ENCODE measurements at places on chromosomes 3 and 15. TPM values are rescaled to one million over a fixed set of nuclear protein-coding genes. Genes with fewer than 3 reads are reported as not detected.

KNG1 gene
- not detected for total RNA-seq

ITIH1 gene
- not detected for total RNA-seq

MORC1 gene
- total RNA-seq = not detected

DNA sequence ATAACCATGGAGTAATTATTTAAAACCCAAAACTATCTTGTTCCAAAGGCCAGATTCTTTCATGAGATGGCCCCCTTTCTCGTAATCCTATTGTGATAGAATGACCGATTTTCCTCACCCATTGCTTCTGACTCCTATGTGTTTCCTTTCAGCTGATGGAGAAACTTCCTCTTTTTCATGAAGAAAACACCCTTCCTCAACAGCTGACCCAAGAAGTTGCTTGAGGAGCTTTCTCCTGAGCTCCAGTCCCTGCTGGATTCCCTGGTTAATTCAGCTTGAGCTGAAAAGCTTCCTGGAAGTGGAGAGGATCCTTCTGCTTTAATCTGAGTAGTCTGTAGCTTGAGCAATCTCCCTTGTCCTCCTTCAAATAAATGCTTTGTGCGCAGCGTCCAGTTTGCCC lies 75.0 kb downstream of the BFSP2 start:
- peaks cover 7% of the 10 kb centered on the region for H3K4me1 ChIP-seq
- no peak overlapping the region for H3K4me3 ChIP-seq
- no peak for DNase-seq

- no peaks in the 10 kb centered on the region for H3K27me3 ChIP-seq
- no peak overlapping the region for H3K27ac ChIP-seq
- H3K36me3 ChIP-seq = peaks cover 2% of the 10 kb centered on the region
- DNase-seq = peak; percentile 49
- no peak overlapping the region for H3K4me3 ChIP-seq
- peaks cover 9% of the 10 kb centered on the region for H3K4me1 ChIP-seq
These were observed 35.8 kb downstream of the ABHD5 start for GRCh38 chr3:43726521-43726920.

- no peak for DNase-seq
- no peak overlapping the region for H3K27ac ChIP-seq
- H3K27me3 ChIP-seq = no peaks in the 10 kb centered on the region
- no peak overlapping the region for H3K4me3 ChIP-seq
These were observed 29.6 kb upstream of the IFT57 start for GRCh38 chr3:108251844-108252243.

EFCC1 gene
- total RNA-seq = not detected

DNA sequence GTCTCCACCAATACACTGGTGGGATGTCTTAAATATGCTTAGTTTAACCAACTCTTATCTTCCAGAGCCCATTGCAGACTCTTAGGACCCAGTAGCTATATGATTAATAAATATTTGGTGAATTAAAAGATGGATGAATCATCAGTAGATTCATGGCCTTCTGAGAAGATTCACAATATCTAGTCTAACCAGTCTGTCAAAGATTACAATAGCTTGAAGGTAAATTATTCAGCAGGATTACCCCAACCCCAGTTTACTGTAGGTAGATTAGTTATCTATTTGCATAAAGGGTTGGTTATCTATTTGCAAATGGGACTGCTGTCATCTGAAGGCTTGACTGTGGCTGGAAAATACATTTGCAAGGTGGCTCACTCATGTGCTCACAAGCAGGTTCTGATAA lies 239.4 kb upstream of the THRB start:
- no peak overlapping the region for H3K27ac ChIP-seq
- H3K4me1 ChIP-seq = no peaks in the 10 kb centered on the region
- no peaks in the 10 kb centered on the region for H3K36me3 ChIP-seq
- no peak for DNase-seq
- H3K27me3 ChIP-seq = no peaks in the 10 kb centered on the region

MITF gene
- 34.3 TPM for total RNA-seq

DNA sequence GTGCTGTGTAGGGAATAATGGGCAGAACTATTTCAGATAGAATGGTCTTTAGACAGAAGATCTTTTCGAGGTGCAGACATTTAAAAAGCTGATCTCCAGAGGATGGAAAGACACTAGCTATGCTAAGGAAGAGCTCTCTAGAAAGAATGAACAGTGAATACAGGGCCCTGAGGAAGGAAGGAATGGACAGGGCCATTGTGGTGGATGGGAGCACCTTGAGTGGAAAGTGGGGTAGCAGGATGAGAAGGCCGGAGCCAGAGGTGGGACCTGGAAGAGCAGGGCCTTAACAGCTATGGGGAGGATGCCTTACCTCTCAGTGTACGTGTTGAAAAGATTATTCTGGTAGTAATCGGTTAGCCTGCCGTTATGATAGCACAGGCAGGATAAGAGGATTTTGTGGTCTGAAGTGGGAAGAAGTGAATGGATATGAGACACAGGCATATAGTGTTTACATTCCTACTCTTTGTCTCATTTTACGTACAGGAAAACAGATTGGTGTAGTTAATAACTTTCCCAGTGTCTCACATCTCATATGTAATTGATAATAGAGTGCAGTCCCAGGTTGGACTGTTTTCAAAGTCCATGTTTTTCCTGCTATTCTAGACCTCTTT lies 172.4 kb downstream of the KLHL25 start:
- no peak overlapping the region for H3K4me3 ChIP-seq
- peak; percentile 89 for DNase-seq
- peak overlapping the region; percentile 83 for H3K27ac ChIP-seq

PPP1R14D gene
- not detected for total RNA-seq

DNA sequence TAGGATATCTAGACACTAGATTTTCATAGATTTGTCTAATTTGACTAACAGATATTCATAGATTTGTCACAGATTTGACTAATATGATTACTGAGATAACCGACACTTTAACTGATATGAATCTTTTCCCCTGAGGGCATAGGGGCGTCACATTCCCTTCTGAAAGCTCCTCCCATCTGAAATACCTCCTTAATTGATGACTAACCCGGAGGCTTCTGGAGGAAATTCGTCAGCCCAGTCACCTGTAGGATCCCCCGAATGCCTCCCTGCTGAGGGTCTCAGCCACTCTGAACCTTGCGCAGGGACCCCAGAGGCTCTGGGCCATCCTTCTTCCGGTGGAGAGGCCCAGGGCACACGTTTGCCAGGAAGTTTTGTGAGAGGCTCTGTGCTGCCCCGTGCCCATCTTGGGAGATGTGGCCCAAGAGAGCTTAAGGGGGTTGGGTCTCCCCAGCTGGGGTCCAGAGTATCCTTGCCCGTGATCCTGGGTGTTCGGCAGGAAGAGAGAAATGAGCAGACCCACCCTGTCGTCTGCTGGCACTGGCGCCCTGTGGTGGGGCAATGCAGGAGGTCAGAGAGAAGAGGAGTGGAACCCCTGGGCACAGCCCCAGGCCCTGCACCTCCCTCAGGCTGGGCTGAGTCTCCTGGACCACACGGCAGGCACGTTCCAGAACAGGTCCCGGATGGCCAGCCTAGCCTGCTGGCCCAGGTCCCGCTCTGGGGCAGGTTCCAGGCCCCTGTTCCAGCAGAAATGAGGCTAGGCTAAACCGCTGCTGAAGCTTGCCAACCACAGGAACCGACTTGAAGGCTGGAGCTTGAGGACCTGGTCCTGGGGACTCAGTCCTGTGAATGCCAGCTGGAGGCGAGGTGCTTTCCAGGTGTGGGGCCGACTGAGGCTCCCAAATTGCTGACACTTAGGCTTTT lies 1.7 kb downstream of the PLA2G4D start:
- no peak overlapping the region for H3K27ac ChIP-seq
- no peaks in the 10 kb centered on the region for H3K4me1 ChIP-seq
- no peak for DNase-seq
- H3K4me3 ChIP-seq = no peak overlapping the region
- no peaks in the 10 kb centered on the region for H3K36me3 ChIP-seq
- peaks cover 22% of the 10 kb centered on the region for H3K27me3 ChIP-seq

DNA sequence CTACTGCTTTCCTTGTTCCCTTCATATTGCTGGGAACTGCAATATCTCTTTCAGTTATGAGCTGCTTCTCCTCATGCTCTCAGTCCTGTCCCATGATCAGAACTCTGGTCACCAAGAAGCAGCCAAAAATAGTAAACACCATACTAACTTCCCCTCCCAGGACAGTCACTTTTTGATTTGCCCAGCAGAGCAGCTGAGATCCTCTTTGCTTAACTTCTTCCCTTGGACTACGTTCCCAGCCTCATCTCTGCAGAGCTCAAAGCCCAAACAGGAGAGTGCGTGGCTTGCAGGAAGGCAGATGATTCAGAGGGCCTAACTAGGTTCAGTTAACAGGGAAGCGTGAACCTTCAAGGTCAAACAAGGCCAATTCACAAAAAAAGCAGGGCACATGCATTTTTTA lies 153.2 kb downstream of the CTNNB1 start:
- DNase-seq = no peak
- H3K27me3 ChIP-seq = no peaks in the 10 kb centered on the region
- H3K27ac ChIP-seq = no peak overlapping the region
- H3K36me3 ChIP-seq = no peaks in the 10 kb centered on the region

DNA sequence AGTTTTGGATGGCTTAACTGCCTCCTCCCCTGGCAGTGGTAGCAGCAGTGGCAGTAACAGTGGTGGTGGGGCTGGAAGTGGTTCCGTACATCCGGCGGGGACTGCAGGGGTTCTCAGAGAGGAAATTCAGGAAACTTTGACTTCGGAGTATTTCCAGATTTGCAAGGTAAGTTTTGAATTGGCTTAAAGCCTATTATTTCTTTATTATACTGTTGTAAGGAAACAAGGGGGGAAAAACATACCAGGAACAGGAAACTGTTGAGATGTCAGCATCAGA lies 1.5 kb downstream of the STXBP5L start:
- DNase-seq = no peak
- peaks cover 8% of the 10 kb centered on the region for H3K27me3 ChIP-seq
- no peak overlapping the region for H3K27ac ChIP-seq
- H3K4me3 ChIP-seq = no peak overlapping the region

DNA sequence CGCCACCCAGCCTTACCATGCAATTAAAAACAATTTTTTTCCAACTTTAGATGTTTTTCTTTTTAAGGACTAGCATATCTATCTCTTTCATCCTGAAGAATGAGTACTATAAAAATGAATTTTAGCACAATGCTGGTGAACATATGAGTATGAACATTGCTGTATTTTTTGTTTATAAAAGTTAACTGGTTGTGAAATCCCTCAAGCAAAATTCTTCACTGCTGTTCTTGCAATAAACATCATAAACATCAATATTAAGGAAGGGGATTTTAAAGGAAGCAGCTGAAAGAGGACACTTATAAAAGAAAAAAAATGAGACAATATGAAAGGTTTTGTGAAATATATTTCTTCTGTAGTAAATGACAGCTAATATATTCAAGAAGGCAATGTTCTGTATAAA lies 3.0 kb downstream of the PLSCR4 start:
- H3K4me3 ChIP-seq = peak overlapping the region; percentile 55
- DNase-seq = peak; percentile 53
- H3K4me1 ChIP-seq = peaks cover 3% of the 10 kb centered on the region
- H3K36me3 ChIP-seq = no peaks in the 10 kb centered on the region
- no peaks in the 10 kb centered on the region for H3K27me3 ChIP-seq
- no peak overlapping the region for H3K27ac ChIP-seq

- H3K27ac ChIP-seq = no peak overlapping the region
- H3K27me3 ChIP-seq = peaks cover 8% of the 10 kb centered on the region
- H3K4me3 ChIP-seq = no peak overlapping the region
- no peaks in the 10 kb centered on the region for H3K4me1 ChIP-seq
These were observed 19.4 kb downstream of the CMTM8 start for GRCh38 chr3:32257641-32258438.

GRCh38 chr15:93451265-93451664 lies 362.3 kb upstream of the RGMA start:
- no peaks in the 10 kb centered on the region for H3K4me1 ChIP-seq
- H3K4me3 ChIP-seq = no peak overlapping the region
- no peaks in the 10 kb centered on the region for H3K36me3 ChIP-seq
- no peaks in the 10 kb centered on the region for H3K27me3 ChIP-seq
- no peak overlapping the region for H3K27ac ChIP-seq
- no peak for DNase-seq

DNA sequence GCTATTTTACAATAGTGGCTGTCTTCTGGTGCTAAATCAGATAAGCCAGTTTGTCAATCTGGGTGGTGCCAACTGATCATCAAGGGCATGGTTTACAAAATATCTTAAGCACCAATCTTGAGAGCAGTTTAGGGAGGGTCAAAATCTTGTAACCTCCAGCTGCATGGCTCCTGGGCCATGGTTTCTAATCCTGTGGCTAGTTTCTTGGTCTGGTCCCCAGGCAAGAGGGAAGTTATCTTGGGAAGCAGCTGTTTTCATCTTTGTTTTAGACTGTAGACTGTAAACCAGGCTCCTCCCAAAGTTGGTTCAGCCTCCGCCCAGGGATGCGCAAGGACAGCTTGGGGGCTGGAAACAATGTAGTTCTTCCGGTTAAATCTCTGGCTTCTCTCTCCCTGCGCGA lies 166.8 kb downstream of the IL1RAP start:
- H3K27me3 ChIP-seq = no peaks in the 10 kb centered on the region
- H3K27ac ChIP-seq = no peak overlapping the region
- H3K4me1 ChIP-seq = no peaks in the 10 kb centered on the region
- no peaks in the 10 kb centered on the region for H3K36me3 ChIP-seq

CCNB2 gene
- 19.3 TPM for total RNA-seq

DNA sequence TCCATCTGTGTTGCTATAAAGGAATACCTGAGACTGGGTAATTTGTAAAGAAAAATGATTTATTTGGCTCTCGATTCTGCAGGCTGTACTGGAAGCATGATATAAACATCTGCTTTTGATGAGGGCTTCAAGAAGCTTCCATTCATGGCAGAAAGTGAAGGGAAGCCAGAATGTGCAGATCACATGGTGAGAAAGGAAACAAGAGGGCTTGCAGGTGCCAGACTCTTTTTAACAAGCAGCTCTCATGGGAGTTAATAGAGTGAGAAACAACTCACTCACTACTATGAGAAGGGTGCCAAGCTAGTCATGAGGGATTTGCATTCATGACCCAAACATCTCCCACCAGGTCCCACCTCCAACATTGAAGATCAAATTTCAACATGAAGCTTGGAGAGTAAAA lies 247.2 kb downstream of the ZIC4 start:
- H3K36me3 ChIP-seq = no peaks in the 10 kb centered on the region
- DNase-seq = no peak
- no peak overlapping the region for H3K4me3 ChIP-seq
- no peaks in the 10 kb centered on the region for H3K27me3 ChIP-seq

FAM174B gene
- 1.0 TPM for total RNA-seq

DUOXA2 gene
- total RNA-seq = not detected

TMCO5A gene
- total RNA-seq = not detected

FBXL22 gene
- total RNA-seq = 0.50 TPM
